ENCODE measurements at places on chromosomes 2 and 18.

DNA sequence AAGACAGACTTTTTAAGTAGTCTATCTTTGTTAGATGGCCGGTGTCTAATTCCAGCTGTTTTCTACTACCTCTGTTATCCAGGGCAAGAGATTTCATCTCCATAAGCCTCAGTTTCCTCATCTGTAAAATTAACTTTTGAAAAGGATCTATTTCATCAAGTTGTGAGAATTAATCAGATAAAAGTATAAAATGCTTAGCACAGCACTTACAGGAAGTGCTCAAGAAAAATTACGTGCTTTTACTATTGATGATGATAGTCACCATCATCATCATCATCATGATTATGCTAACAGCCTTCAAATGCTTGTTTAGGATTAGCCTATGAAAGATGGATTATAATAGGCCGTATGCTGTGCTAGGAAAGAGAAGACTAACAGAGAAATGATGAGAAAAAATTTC is 76.2 kb downstream of the CYRIA start:
- DNase-seq, result no peak

DNA sequence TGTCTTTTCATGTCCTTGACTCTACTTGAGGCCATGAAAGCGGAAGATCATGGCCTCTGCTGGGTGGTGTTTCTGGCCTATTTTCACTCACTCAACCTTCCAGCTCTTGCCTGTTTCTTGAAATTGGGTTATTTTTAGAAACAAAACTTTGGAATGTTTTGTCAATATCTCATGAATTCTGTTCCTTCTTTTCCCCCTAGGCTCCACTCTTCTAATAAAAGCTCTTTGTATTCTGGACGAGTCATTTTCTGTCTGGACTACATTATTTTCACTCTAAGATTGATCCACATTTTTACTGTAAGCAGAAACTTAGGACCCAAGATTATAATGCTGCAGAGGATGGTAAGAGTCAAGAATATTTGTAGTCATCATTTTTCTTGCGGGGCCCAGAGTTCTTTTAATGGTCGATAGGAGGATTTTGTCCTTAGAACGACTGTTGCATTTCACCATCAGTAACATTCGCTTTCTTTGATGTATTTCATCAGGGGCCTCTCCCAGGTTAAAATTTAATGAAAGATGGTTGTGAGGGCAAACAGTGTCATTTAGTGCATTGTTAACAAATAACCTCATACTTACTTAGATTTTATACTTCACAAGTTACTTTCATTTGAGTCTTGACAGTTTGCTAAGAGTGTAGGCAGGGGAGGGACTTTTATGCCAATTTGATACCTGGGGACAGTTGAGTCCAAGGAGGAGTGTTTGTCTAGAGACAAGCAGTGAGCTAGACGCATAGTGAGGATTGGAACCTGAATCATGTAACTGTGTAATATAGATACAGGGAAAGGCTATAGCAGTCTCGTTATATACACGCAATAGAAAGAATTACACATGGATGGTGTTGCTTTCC is 64.6 kb downstream of the TRPM8 start:
- no peak for DNase-seq

DNA sequence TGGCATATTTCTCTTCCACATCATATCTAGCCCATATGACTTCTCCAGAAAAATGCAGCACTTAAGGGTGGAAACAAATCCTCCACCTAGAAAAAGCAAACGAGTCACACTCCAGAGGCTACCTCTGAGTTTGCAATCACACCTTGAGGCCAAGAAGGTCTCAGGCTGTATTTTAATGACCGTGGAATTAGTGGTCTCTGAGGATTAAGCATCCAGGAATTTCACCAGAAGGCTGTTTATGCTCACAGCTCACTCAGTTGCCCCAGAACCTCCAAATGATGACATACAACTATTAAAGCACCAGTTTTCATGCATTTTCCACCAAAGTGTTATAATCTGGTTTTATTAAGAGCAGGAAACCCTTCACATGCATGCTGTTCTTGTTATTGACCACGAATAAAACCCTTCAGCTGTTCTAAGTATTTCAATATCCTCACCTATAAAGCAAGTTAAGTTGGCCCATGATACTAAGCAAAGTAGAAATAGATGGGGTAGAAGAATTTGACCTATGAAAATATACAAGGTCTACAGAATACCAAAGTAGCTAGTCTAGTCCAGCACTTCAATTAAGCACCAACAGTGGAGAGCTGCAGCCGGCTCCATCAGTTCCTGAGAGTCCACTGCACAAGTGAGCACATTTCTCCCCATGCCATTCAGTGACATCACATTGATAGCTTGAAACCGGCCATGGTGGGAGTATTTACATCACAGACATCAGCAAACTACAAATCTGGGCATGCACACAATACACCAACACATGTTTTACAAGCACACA is 39.5 kb upstream of the SLC14A1 start:
- no peak for DNase-seq

DNA sequence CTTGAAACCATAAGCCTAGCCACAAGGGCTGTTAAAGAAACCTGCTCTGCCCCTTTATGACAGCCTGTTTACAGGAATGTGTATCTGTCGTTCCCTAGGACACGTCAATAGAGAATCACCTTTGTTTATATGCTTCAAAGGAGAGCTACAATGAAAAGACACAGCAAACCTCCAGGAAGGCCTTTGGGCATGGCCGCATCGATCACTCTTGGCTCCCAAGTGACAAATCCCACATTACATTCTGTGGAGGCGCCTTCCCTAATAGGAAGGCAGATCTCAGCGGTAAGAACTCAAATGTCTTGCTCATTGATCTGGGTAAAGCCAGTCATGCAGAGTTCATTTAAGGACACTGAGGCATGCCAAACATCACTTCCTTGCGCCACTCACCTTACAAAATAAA is 26.5 kb downstream of the KIAA2012 start:
- DNase-seq, result no peak

- no peak for DNase-seq
Measured at GRCh38 chr2:109614715-109615636, 812 bp downstream of the SOWAHC start.

- DNase-seq, result no peak
Measured at GRCh38 chr2:26945991-26946750, 24.3 kb upstream of the MAPRE3 start.

DNA sequence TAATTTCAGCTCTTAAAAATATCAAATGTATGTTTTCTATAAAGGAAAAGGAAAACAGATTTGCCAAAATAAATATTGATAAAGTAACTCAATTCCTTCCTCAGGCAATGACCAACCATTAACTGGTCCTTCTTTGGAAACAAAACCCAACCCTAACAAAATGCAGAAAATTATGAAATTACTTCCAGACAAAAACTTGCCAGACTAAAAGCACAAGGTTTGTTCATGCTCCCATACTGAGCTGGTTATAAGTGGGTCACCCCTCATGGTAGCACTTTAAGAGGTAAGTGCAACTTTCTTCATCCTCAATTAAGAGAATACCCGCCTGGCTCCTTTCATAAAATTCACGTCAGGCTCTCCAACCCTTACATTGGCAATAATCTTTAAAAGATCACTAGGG is 31.1 kb upstream of the TTC32 start:
- no peak for DNase-seq

GRCh38 chr2:237886685-237887481 is 27.5 kb downstream of the RAMP1 start:
- peak; percentile 58 for DNase-seq

GRCh38 chr2:143530758-143531157 is 401.5 kb downstream of the ARHGAP15 start:
- no peak for DNase-seq

DNA sequence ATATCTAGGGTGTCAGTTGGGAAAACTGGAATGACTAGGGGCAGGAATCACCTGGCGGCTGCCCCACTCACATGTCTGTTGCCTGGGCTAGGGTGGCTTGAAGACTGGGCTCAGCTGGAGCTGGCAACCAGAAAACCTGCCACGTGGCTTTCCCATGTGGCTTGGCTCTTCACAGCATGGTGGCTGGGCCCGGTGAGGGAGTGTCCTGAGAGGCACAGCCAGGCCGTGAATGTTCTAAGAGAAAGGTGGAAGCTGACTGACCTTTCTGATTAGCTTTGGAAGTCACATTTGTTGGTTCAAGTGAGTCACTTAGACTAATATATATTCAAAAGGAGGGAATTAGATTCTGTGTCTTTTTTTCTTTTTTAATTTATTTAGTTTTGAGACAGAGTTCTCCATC is 22.7 kb downstream of the SP5 start:
- no peak for DNase-seq

DNA sequence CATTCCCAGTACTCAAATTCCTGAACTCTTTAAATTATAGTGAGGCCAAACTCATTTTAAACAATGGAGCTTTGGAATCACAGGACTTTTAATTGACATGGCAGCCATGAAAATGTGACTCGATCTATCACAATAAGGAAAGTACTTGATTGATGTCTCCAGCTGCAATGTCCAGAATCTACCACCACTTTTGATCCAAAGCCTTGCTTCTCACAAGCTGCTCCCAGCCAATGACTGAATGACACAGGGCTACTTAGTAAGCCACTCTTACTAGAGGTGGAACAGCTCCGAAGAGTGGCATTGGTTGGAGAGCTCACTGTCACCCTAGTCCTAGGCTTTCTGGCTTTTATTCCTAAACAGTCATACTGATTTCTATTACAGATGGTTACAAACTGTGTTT is 270.1 kb downstream of the IRS1 start:
- DNase-seq, result no peak

GRCh38 chr2:170368370-170368769 is 190.4 kb downstream of the MYO3B start:
- no peak for DNase-seq

- no peak for DNase-seq
Measured at GRCh38 chr2:175030380-175031271, 25.4 kb upstream of the CHN1 start.

GRCh38 chr2:116200086-116200485 is 1614.4 kb upstream of the DDX18 start:
- no peak for DNase-seq

GRCh38 chr18:27901424-27902226 is 275.3 kb downstream of the CDH2 start:
- no peak for DNase-seq

GRCh38 chr18:77165503-77166188 is 33.1 kb upstream of the MBP start:
- no peak for DNase-seq

- DNase-seq, result peak; percentile 11
Measured at GRCh38 chr2:65431421-65432226, 775 bp downstream of the SPRED2 start.

DNA sequence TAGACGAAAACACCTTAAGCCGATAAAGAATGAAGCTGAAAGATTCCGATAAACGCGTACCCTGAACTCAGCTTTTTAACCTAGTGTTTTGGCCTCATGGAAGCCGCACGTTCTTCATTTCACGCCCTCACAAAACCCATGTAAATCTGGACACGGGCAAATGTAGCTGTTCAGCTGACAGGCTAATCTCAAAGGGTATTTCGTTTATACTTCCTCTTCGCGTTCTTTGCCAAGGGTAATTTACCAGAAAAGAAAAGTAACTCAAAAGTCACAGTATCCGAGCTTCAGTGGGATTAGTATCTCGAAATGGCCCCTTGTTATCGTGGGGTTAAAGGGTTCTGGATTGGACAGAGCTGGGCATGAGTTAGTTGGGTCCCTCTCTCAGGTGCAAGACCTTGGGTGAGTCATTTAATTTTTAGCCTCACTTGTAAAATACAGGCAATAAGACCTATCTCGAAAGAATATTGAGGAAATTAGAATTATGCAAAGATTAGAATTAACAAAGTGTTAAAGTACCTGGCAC is 22.0 kb upstream of the STPG4 start:
- no peak for DNase-seq

DNA sequence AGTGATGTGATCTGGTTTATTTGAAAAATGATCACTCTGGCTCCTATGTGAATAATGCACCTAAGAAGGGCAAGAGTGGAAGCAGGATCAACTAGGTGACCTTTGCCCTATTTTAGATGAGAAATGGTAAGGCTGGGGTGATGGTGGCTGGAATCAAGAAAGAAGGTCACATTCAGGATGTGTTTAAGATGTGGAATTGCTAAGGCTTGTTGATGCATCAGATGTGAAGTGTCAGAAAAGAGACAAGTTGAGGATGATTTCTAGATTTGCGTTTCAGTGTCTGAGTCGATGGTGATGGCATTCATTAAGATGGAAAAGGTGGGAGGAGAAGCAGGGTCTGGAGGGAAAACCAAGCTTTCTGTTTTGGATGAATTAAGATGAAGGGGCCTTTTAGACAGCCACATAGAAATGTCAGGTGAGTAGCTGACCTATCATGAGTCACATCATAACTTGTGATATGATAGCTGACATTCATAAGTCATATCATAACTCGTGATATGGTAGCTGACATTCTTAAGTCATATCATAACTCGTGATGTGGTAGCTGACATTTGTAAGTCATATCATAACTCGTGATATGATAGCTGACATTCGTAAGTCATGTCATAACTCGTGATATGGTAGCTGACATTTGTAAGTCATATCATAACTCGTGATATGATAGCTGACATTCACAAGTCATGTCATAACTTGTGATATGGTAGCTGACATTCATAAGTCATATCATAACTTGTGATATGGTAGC is 101.2 kb upstream of the SEC11C start:
- DNase-seq, result no peak

GRCh38 chr2:96507957-96508520 is 2.9 kb upstream of the NEURL3 start:
- DNase-seq, result no peak

GRCh38 chr2:142220239-142220638 is 89.4 kb upstream of the LRP1B start:
- DNase-seq, result no peak

- DNase-seq, result no peak
Measured at GRCh38 chr2:98333922-98334321, 12.3 kb upstream of the CNGA3 start.

- no peak for DNase-seq
Measured at GRCh38 chr2:170582313-170582712, 132.8 kb upstream of the SP5 start.

GRCh38 chr2:55099878-55100820 is 49.9 kb upstream of the RTN4 start:
- DNase-seq, result no peak

- DNase-seq, result no peak
Measured at GRCh38 chr18:74146756-74147155, 878 bp downstream of the FBXO15 start.

DNA sequence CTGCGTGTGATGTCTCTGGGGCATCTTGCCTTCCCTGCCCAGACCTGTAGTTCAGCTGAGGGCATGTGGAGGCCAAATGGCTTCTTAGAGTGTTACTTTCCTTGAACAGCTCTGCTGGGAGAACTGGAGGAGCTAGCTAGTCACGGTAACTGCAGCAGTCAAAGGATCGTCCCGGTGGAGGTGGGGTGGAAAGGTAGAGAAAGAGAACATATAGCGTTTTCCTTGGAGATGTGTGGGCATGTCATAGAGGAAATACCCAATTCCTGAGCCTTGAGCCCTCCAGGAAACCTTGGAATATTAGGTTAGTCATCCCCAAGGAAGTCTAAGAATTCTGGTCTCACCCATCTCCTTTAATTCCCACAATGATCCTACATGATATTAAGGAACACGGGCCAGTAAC is 33.5 kb upstream of the IL37 start:
- no peak for DNase-seq
